Karpas-422 (cell line): ENCODE measurements at places on chromosomes 3 and 15. TPM values are rescaled to one million over a fixed set of nuclear protein-coding genes. Genes with fewer than 3 reads are reported as not detected.

DNA sequence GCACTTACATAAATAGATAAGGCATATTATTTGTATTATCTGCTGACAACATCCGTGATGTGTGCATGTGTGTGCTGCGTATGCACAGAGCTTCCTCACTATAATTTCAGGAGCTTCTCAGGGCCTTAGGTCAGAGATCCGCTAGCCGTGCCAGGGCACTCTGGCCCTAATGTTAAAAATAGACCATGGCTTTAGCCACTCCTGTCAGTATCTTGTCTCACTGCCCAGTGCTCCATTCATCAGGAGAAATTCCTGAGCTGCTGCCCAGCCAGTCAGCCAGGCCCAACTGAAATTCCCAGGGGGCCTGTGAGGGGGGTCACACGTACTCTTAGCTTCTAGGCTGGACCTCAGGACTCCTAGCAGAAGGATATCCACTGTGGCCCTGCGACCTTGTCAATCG, 70.0 kb upstream of the ABHD2 start:
- DNase-seq: no peak
- H3K27me3 ChIP-seq: peaks cover 5% of the 10 kb centered on the region; the same call in 1 of the 2 replicates
- no peaks in the 10 kb centered on the region for H3K36me3 ChIP-seq
- H3K4me3 ChIP-seq: no peak overlapping the region
- H3K4me1 ChIP-seq: peaks cover 8% of the 10 kb centered on the region
- H3K27ac ChIP-seq: no peak overlapping the region

DNA sequence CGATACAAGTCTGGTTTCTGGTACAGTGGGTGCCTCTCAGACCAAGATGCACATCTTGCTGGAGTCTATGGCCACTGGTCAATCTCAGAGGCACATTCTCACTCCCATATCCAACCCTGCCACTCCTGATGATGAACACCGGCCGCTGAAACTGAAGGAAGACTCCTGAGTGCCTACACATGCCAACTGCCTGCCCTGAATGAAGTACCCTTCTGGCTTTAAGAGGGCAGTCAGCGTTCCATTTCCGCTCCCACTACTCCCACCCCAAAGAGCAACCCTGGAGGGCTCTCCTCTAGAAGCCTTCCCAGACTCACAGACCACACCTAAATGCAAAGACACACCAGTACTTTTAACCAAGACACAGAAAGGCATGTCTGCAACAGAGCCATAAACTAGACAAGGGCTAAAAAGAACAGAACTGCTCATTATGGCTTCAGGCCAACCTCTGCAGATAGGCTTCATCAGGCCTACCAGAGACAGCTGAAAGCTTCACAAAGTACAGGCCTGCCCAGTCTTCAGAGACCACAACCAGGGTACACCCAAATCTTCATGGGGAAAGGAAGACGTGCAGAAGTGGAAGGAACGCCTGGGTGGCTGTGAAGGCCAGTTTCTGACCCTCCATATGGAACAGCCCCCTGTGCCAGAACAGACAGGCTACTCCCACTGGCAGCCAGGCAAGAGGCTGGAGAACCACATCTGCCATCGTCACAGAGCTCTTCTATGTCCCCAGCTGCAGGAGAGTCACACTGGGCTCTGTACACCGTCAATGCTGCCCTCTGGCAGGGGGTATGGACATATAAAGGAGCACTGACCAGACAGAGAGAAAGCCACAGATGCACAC, 14.3 kb downstream of the ANP32A start:
- H3K4me1 ChIP-seq: peaks cover 27% of the 10 kb centered on the region
- no peak for DNase-seq
- H3K27me3 ChIP-seq: no peaks in the 10 kb centered on the region
- H3K27ac ChIP-seq: no peak overlapping the region

Gene ROBO2
- total RNA-seq: 162 and 262 TPM in 2 replicates

DNA sequence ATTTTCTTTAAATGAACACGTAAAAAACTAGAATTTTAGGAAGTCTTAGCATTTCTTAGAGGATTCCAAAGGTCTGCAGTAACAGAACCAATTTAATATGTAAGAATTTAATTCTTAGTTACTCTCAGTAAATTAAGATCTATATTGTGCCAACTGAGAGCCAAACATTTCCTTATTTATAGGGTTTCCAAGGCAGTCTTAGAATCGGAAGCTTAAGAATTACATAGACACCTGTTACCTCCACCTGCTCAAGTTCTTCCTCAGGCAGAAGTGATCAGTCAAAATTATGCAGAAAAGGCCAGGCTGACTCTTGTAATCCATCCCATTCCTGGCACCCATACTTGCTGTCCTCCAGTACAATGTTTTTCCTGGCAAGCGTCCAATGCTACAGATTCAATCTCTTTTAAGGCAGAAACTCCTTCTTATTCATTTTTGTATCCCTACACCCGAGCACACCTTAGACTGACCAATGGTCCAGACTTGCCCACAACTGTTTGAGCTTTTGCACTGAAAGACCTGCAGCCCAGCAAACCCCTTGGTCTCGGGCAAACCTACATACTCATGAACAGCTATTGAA, 64.3 kb downstream of the NCEH1 start:
- no peak overlapping the region for H3K4me3 ChIP-seq
- no peaks in the 10 kb centered on the region for H3K27me3 ChIP-seq
- no peaks in the 10 kb centered on the region for H3K4me1 ChIP-seq
- no peak overlapping the region for H3K27ac ChIP-seq
- DNase-seq: no peak
